CD4-positive, alpha-beta T cell treated with Interleukin-17A for 1 hour (primary cell): ENCODE measurements at places on chromosomes 16 and 17.

DNA sequence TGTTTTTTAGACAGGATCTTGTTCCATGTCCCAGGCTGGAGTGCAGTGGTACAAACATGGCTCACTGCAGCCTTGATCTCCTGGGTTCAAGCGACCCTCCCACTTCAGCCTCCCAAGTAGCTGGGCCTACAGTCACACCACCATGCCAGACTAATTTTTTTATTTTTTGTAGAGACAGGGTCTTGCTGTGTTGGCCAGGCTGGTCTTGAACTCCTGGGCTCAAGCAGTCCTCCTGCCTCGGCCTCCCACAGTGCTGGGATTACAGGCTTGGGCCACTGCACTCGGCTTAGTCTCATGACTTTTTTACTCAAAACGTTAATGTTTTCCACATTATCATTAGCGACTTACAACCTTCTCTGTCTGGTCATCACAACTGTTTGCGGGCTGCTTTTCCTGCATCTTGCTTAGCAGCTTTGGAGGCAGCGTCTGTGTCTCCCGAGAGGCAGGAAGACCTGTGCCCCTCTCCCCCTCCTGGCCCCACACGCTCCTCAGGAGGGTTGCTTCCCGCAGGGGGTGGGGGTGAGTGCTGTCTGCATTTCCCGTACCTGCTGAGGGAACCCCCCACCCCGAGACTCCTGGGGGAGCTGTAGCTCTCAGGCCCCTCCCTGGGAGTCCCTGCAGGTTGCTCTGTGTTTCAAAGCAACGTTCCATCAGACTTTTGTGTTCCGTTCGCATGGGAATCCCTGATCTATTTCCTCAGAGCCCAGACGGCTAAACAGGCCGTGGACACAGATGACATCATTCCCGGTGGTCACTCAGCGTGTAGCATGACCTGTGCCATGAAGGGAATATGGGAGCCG, 52.6 kb downstream of the PGS1 start:
- DNase-seq = no peak

DNA sequence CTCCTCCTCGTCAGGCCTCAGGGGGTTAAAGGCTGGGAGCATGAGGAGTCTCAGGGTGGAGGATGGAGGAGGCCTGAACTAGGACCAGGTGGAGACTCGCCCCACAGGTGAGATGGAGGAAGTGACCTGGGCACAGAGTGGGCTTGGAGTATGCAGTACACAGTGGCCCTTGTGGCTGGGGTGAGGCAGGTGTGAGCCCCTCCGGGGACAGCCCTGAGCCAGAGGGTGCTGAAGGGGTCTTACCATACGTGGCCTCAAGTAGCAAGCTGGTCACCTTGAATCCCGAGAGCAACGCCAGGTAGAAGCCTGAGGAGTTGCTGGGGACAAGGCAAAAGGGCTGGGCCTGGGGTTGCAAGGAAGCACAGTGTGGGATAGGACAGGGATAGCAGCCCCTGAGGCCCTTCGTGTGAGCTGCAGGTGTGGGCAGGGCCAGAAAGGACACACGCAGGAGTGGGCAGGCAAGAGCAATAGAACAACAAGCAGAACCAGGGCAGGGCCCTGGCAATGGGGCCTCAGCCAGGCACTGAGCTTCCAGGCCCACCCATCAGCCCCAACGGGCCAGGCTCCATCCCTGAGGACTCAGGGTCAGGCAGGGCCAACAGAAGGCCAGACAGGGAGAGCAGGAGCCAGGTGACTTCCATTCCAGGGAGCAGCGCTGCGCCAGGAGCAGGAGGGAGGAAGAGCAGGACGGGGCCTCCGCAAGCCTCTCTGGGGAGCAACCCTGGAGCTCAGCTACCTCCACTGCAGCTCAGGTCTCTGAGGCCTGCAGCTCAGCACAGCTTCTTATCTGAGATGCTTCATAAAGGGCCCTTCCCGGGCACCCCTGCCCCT, 64.2 kb upstream of the TNRC6C start:
- DNase-seq = no peak

DNA sequence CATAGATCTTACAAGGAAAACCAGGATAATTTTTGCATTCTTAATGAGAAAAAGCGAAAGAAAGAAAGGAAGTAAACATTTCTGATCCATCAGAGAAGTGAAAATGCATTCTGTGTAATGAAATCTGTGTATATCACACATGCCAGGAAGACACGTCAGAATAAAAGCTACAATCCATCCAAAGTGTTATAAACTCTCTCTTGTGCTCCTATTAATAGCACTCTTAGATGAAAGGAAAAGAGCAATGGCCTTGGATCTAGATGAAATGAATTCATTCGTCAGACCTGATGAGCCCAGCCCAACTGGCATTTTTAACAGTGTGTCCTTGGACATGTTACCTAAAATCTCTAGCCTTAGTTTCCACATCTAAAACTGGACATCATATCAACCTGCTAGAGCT, 885.5 kb downstream of the CDH11 start:
- no peak for DNase-seq

DNA sequence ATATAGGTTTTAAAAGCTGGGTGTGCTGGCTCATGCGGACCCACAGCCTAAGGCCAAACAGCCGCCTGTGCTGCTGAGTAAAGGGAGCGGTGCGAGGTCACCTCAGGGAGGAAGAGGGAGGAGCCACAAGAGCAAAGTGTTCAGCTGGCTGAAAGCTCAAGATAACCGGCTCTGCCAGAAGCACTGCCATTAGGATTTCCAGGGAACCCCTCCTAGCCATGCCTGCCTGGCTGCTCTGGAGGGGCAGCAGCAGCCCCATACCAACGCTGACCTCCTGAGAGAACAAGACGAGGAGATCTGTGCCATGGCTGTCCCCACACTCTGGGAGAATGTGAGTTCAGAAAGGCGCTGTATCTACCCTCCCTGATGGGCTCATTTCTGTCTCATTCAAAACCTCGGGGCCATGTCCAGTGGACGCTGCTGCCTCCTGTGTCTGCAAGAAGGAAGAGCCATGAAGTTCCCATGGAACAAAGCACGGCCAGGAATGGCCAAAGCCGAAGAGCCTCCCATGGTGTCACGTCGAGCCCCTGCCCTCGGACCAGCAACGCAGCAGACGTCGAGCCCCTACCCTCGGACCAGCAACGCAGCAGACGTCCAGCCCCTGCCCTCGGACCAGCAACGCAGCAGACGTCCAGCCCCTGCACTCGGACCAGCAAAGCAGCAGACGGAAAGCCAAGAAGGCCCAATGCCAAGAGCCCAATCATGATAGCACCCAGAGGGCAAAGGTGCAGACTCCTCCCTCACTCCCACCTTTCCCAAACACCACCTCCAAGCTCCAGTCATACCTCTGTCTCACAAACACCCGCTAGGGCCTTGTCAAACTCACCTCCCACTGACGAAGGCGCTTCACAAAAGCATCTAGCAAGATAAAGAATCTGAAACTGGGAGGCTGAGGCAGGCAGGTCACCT, 107.0 kb downstream of the ANKRD11 start:
- no peak for DNase-seq

DNA sequence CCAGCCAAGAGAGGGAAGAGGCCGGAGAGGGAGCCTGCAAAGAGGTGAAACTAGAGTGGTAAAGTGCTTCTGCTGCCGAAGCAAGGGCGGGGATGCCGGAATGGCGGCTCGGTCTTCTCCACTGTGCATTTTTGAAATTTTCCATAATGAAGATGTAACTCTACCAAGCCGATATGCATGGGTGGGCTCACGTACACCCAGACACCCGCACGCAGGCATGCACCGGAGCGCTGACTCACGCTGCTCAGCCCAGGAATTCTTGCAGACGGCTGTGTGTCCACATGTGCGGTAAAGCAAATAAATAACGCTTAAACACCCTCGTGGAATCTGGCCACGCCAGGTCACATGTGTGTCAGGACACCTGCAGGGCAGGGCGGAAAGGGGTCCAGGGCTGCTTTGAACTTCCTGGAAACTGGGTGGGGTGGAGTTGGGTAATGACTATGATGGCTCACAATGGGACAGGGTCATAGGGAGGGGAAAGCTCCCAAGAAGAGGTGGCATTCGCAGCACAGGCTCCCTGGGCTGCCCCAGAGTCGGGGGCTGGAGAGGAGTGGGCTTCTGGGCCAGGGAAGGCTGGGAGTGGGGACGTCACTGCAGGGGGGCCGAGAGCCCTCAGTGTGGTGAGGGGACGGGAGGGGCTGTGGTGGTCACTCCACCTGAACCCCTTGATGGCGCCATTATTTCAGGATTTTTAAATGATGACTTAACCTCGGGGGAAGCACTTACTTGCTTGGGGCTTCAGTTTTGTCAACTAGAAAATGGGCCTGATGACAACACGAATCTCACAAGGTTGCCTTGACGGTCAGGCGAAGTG, 265.5 kb downstream of the PARN start:
- no peak for DNase-seq
